ENCODE measurements at places on chromosomes 6 and 20.

DNA sequence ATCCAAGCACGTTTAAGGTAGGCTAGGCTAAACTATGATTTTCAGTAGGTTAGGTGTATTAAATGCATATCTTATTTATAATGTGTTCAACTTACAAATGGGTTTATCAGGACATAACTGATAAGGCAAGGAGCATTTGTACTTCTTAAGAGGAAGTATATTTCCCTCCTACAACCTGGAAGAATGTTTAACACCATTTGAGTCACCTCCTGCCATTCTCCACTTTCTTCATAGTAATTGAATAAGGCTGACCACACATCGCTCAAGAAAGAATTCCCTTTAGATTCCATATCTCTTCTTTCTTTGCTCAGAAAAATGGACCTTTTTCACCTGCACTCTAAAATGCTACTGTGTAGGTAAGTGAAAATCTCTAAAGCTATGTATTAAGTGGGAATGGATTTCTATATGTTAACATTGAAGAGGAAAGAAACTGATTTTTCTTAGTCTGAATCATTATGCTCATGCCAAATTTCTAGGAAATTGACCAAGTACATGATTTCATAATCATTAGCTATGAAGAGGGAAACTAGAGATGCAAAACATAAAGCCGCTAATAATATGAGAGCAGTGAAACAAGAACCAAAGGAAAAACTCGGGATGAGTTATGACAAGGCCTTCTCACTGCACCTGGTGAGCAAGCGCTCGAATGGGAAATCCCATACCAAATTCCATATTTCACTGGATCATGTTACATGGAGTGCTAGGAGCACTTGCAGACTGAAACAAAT is 210.4 kb downstream of the ALDH8A1 start:
- no peaks in the 10 kb centered on the region for H3K36me3 ChIP-seq
- H3K4me1 ChIP-seq: no peaks in the 10 kb centered on the region
- DNase-seq: no peak
- no peaks in the 10 kb centered on the region for H3K27me3 ChIP-seq

DNA sequence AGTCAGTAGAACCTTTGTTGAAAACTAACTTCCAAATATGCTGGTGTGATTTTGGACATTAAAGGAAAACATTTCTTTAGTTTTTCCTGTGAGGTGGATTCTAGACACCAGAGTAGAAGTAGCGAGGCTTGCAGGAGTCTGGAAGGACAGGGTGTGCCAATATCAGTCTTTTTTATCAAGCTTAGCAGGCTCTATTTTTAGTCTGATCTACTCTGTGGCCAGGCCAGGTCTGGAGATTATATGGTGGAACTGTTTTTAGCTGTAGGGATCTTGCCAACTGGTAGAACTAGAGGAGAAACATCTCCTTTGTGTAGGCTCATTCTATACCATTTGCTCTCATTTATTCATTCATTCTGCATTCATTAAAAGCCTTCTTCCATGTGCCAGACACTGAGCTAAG is 42.7 kb downstream of the LRP11 start:
- H3K27me3 ChIP-seq: no peaks in the 10 kb centered on the region
- no peak for DNase-seq
- H3K36me3 ChIP-seq: peaks cover 18% of the 10 kb centered on the region
- H3K27ac ChIP-seq: peak overlapping the region; percentile 13
- no peak overlapping the region for H3K4me3 ChIP-seq
- H3K4me1 ChIP-seq: no peaks in the 10 kb centered on the region

DNA sequence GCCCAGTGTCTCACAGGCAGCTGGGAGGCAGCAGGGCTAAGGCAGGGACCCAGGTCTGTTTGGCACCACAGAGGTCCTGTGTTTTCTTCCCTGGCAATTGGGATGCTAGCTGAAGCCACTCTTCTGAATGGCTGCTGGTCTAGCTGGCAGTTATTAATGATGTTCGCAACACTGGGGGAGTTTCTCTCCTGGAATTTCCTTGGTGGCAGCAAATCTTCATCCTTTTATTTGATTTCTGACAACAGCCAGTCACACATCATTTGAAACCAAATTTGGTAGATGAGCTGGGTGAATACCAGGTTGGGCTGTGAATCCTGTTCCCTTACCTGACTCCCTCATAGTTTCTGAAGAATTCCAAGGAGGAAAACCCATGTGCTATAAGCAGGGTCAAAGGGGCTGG is 40.8 kb upstream of the SLC4A11 start:
- no peaks in the 10 kb centered on the region for H3K4me1 ChIP-seq
- no peak overlapping the region for H3K4me3 ChIP-seq
- H3K27me3 ChIP-seq: no peaks in the 10 kb centered on the region
- DNase-seq: no peak

DNA sequence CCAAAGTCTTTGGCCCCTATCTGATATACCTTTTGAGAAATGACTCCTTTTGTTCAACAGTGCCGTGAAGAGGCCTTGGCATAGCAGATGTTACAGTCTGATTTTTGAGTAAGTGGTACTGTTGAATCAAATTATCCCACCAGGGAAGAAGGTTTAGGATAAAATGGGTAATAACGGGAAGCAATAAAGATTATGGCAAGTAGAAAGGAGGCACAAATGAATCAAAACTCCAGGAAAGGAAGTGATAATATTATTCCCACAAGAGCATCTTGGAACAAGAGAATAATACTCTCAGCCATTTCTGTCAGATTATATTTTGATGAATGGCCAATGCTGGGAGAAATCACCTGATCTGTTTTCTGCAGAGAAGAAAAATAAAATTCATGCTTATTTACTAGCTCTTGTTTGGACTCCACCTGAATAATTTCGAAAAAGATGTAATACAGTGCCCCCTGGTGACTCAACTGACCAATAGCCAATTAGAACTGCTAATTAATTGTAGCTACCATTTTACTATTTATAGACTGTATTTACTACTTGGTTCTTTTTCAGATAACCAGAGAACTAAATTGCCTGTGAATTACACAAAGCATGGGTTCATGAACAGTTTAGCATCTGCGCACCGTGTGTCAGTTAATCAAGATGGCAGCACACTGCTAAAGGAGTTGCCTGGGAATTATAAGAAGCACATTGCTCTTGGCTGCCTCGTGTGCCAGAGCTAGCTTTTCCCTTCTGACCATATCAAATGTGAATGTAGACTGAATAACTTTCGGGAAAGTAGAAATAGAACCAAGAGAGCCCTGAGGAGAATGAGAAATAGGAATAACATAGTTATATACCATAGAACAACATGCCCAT is 78.5 kb upstream of the TRDN start:
- no peaks in the 10 kb centered on the region for H3K27me3 ChIP-seq
- DNase-seq: no peak
- no peaks in the 10 kb centered on the region for H3K36me3 ChIP-seq

DNA sequence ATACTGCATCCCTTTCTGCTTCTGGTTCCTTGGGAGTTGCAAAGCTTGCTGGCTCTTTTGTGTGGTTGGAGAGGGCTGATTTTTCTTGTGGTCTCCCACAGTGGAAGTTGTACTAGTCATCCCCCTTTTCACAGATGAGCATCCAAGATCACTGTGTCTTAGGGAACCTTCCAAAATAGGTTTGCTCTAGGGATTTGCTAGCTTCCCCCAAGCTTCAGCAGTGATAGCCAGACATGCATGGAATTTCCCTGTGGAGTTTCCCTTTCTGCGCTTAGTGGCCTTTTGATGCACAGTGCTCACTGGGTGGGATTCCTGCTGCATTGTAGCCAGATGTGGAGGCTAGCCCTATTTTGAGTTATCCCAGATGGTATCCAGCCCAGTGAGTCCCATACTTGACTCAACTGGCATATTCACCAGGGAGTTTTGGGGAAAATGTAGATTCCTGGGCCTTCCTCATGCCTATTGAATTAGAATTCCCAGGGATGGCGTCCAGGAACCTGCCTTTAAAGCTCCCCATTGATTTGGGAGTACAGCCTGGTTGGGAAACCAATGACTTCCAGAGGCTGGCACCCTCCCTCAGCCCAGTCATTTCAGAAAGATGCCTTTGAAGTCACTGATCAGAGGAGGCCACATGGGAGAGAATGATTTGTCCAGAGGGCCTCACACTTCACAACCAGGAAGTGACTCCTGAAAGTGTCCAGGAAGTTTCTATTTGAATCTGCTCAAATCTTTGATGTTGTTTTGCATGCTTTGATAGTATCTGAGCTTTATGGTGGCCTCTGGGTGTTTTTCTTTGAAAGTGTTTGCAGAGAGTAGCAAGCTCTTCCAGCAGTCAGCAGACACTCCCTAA is 25.9 kb downstream of the PPARD start:
- H3K4me3 ChIP-seq: no peak overlapping the region
- H3K36me3 ChIP-seq: no peaks in the 10 kb centered on the region
- H3K4me1 ChIP-seq: peaks cover 16% of the 10 kb centered on the region
- no peaks in the 10 kb centered on the region for H3K27me3 ChIP-seq
- no peak overlapping the region for H3K27ac ChIP-seq
- no peak for DNase-seq

GRCh38 chr20:23404196-23404595 is 17.1 kb downstream of the NAPB start:
- no peak for DNase-seq
- no peaks in the 10 kb centered on the region for H3K36me3 ChIP-seq
- no peaks in the 10 kb centered on the region for H3K27me3 ChIP-seq

- H3K4me1 ChIP-seq: no peaks in the 10 kb centered on the region
- no peak for DNase-seq
- H3K27ac ChIP-seq: no peak overlapping the region
- no peaks in the 10 kb centered on the region for H3K36me3 ChIP-seq
- no peak overlapping the region for H3K4me3 ChIP-seq
- no peaks in the 10 kb centered on the region for H3K27me3 ChIP-seq
Observed at GRCh38 chr20:38975539-38976120, 13.5 kb downstream of the DHX35 start.

- H3K27ac ChIP-seq: no peak overlapping the region
- no peak overlapping the region for H3K4me3 ChIP-seq
- no peaks in the 10 kb centered on the region for H3K27me3 ChIP-seq
- H3K4me1 ChIP-seq: no peaks in the 10 kb centered on the region
- DNase-seq: no peak
- H3K36me3 ChIP-seq: no peaks in the 10 kb centered on the region
Observed at GRCh38 chr6:158717341-158718330, 67.8 kb downstream of the SYTL3 start.

Measured in ascending aorta (tissue), 2 donors.